PC-3 (cell line): ENCODE measurements at places on chromosomes 3 and 15. TPM values are rescaled to one million over a fixed set of nuclear protein-coding genes. Genes with fewer than 3 reads are reported as not detected.

Gene MYO5C
- 16.7 and 17.7 TPM in 2 replicates for total RNA-seq

DNA sequence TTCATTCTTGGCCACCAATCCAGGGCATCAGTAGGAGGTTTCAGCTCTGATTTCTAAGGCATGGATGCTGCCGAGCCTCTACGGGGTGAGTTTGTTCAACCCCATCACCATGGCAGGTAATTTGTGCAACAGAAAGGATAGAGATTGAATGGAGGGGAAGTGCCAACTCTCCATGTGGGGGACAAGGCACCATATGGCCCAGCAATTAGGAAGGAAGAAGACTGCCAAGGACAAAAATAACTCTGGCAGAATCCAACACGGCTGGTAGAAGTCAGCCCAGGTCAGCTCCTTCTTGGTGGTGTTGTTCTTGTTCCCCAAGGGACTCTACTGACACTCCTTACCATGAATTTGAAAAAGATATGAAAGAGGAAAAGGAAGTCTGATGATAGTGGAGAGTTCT is 503.9 kb downstream of the MAGI1 start:
- no peak for DNase-seq

- no peak for DNase-seq
Observed at GRCh38 chr3:37833302-37834186, 28.1 kb upstream of the CTDSPL start.

GRCh38 chr3:67635257-67635656 is 19.2 kb downstream of the SUCLG2 start:
- peak; percentile 74 for DNase-seq

Gene VPS33B
- 7.5 and 8.0 TPM in 2 replicates for total RNA-seq

Gene TRPM1
- total RNA-seq, result not detected in 2 replicates

Gene DPPA2
- not detected in 2 replicates for total RNA-seq

Gene BMF
- 0.95 and 5.2 TPM in 2 replicates for total RNA-seq

Gene MGLL
- total RNA-seq, result 38.7 and 40.1 TPM in 2 replicates

GRCh38 chr3:37489355-37489754 is 315.0 kb upstream of the LRRFIP2 start:
- no peak for DNase-seq
